CD4-positive, alpha-beta T cell treated with Interleukin-17A for 4 hours (primary cell): ENCODE measurements at places on chromosomes 12 and 14.

DNA sequence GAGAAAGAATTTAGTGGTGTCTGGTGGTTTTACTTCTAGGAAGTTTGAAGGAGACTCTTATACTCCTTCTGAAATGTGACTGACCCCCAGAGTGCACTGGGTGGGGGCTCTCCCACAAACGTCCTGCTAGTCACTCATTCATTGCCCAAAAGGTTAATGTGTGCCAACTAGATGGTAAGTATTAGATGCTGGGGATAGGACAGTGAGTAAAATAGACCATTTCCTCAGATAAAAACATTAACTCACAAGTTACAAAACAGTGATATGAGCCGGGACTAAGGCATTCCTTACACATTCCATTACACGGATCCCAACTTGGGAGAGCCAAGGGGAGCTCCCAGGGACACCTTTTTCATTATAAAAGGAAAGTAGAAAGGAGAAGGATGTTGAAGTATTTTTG lies 185.1 kb downstream of the ATXN7L3B start:
- DNase-seq = no peak

- DNase-seq = no peak
These were observed 7.9 kb upstream of the PRH1 start for GRCh38 chr12:10891937-10892336.

DNA sequence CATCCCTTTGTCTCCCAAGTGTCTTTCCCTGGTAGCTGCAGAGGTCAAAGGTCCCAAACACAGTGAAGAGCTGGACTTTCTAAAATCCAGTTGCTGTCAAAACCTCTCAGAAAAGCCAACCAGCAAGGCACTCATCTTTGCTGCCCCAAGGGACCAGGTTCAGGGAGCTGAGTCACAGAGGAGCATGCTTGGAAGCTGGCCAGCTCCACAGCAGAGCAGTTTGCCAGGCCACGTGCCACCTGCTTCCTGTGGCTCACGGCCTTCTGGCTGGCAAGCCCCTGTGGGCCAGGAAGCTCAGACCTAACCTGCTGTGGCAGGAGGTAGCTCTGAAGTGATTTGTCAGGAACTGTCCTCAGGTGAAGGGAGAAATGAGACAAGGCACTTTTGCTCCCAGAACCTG lies 3.6 kb downstream of the ISCU start:
- DNase-seq = peak; percentile 83

- DNase-seq = no peak
These were observed 10.2 kb upstream of the PLA2G1B start for GRCh38 chr12:120337730-120338129.

DNA sequence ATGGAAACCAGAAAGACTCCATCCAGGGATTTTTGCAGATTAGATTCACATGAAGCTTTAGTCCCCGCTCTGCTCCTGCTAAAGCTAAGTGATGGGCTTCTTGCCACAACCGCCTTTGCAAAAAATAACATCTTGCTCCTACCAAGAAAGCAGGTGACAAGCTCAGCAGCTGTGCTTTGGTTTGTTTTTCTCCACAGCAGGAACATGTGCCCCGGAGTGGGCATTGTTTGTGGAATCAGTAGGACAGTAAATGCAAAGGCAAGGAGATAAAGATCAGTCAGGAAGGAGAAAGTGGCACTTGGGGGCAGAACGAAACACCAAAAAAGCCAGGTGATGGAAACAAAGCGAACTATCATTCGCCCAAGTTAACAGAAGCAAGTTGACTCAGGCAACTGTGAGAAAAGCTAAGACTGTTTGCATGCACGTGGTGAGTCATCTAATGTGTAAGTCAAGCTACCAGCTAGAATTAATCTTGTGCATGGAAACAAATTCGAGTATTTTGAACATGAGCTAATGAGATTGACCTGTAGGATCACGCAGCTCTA lies 165.5 kb upstream of the PLXNC1 start:
- peak; percentile 17 for DNase-seq

GRCh38 chr14:23186913-23187654 lies 3.6 kb upstream of the SLC7A8 start:
- DNase-seq = peak; percentile 35

- no peak for DNase-seq
These were observed 157.4 kb downstream of the KICS2 start for GRCh38 chr12:64064706-64065105.

GRCh38 chr12:14654416-14654815 lies 42.0 kb downstream of the GUCY2C start:
- DNase-seq = no peak

DNA sequence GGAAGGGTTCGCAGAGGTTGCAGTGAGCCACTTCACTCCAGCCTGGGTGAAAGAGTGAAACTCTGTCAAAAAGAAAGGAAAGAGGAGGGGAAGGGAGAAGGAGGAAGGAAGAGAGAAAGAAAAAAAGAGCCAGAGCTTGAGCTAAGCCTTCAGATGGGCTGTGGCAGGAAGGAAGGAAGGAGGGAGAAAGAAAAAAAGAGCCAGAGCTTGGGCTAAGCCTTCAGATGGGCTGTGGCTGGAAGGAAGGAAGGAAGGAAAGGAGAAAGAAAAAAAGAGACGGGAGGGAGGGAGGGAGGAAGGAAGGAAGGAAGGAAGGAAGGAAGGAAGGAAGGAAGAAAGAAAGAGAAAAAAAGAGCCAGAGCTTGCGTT lies 13.6 kb upstream of the ANKRD9 start:
- no peak for DNase-seq

- no peak for DNase-seq
These were observed 4.2 kb downstream of the DAZAP2 start for GRCh38 chr12:51242876-51243275.

DNA sequence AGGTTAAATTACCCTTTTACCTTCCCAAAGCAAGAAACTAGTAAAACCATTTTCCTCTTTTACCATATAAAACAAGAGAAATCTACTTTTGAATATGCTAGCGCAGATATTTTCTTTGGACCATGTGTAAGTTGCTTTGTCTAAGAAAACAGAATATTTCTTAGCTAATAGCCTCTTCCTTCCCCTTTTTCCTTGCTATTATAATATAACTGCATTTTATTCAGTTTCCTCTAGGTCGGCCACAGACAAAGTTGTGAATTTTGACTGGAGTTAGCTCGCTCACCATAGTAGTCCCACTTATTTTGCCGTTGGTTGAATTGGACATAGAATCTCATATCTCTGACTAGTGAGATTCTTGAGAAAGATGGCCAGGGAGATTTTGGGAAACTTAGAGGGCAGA lies 115.6 kb downstream of the PLEKHA5 start:
- no peak for DNase-seq

- DNase-seq = no peak
These were observed 1.3 kb downstream of the R3HDM2 start for GRCh38 chr12:57429473-57430111.

- no peak for DNase-seq
These were observed 157.0 kb downstream of the MYRFL start for GRCh38 chr12:69981881-69982475.

DNA sequence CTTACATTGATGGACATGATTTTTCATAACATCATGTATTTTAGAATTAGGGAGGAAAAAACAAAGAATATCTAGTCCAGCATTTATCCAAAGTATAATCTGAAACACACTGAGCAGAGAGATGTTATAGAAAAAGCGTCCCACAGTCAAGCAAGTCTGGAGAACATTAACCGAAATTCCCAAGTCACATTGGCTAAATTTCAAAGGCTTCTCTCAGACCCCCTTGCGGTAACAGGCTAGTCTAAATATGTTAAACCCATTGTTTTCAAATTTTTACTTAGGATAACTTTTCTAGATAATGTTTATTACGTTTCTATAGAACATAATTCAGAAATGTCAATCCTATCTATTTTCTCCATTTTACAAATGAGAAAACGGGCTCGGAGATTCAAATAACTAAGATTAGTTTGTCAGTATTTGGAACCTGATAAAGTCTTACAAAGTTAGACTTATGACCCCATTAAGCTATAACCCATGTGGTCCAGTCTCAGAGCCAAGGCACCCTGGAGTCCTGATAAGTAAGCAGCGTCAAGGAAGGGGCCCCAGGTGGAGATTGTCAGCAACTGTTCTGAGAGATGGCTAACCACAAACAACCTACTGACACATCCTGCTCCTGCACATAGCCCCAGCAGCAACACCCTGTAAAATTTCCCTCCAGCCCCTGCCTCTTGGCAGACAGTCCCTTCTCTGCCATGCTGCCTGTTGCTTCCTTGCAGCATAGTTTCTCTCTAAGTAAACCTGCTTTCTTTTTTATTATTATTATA lies 220.6 kb upstream of the TMEM260 start:
- no peak for DNase-seq

GRCh38 chr12:1593174-1594005 lies 991 bp downstream of the FBXL14 start:
- DNase-seq = peak; percentile 71

DNA sequence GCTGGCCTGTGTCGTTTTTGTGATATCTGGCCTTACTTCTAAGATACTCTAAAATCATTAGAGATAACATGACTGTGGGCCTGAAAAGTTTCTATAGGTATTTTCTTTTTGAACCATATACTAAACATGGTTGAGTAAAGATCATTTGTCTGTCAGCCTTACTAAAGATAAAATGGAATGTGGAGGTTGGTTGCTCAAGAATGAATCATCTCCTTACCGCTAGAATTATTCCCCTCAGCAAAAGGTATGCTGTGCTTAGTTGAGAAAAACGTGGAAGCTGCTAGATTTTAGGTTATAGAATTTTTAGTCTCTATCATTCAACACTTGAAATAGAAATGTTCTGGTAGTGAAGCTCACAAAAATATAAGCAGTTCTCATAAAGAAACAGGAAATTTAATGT lies 407.3 kb downstream of the AEBP2 start:
- DNase-seq = no peak
